ENCODE measurements at places on chromosomes 2 and 18. TPM values are rescaled to one million over a fixed set of nuclear protein-coding genes. Genes with fewer than 3 reads are reported as not detected.

The GCG gene
- not detected for total RNA-seq

The EPHA4 gene
- 5.2 TPM for total RNA-seq

The TRIB2 gene
- total RNA-seq = 7.7 TPM

The VAMP5 gene
- total RNA-seq = 68.0 TPM

The NT5C1B gene
- total RNA-seq = not detected

The NLRC4 gene
- 0.08 TPM for total RNA-seq

The ALLC gene
- not detected for total RNA-seq

The PCARE gene
- total RNA-seq = not detected

The MAT2A gene
- total RNA-seq = 281 TPM

- DNase-seq = no peak
Measured at GRCh38 chr2:30253873-30254684, 22.7 kb downstream of the LBH start.

DNA sequence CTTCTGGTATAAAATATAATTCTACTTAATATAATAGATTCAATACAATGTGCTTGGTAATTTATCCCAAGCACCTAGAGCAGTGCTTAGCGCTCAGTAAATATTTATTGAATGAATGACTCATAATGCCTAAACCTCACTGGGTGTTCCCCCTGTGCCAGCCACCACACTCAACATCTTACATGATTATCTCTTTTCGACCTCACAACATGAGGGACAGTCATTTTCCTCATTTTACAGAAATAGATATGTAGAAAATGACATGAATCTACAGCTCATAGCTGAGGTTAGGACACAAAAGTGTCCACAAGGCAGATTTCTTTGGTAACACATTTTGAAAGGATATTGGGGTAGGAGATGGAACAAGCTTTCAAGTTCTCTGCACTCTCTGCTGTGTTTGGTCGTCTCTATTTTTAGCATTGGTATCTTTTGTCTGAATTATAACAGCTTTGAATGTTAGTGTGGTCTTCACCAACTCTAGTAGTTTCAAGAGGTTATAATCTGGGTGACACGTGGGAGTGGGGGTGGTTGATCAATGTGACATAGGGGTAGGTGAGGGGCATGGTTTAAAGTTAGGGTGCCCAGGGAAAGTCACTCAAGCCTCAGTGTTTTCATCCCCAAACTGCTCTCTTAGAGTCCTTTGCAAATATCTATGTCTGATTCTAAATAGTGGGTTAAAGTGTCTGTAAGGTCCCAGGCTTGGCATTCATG lies 9.8 kb downstream of the MYOM1 start:
- DNase-seq = no peak

DNA sequence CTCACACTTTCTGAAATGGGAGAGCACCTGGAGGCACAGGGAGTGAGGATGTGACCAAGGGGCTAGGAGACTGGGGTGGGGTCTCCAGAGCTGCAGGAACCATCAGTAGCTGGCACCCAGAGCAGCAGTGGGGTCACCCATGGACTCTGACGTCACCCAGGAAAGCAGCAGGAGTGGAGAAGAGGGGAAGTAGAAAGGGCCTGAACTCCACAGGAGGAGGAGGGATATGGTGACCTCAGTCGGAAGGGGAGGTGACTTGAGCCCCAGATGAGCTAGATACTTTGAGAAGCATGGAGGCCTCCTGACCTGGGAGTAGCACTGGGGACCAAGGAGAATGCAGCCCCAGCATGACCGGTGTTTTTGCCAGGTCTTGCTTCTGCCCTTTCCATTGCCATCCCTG lies 8.8 kb downstream of the NMUR1 start:
- DNase-seq = no peak

GRCh38 chr2:4219101-4219500 lies 515.7 kb downstream of the DCDC2C start:
- no peak for DNase-seq

DNA sequence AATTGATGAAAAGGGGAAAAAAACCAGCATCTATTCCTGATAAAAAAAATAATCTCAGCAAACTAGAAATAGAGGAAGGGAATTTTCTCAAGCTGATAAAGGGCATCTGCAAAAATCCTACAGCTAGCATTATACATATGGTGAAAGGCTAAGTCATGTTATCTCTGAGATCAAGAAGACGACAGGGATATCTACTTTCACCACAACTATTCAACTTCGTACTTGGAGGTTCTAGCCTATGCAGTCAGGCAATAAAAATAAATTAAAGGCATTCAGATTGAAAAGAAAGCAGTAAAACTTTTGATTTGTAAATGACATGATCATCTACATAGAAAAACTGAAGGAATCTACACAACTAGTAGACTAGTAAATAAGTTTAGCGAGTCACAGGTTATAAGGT lies 58.2 kb downstream of the CAB39 start:
- no peak for DNase-seq

DNA sequence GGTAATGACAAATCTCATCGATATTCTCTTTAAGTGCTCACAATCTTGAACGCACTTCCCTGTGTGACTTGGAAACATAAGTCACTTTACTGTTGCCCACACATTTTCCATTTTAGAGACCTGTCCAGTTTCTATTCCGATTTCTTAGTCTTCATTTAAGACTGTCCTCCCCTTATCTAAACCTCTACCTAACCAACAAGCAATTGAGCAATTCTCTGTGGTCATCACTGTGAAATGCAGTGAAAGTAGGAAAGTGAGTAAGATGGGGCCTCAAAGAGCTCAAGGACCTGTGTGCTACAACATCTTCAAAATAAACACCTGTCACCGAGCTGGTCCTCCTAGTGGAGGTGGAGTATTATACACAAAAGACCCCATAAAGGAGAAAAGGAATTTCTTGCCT lies 184.4 kb downstream of the CNTNAP5 start:
- no peak for DNase-seq

- no peak for DNase-seq
Measured at GRCh38 chr2:172859581-172860335, 124.1 kb downstream of the RAPGEF4 start.

DNA sequence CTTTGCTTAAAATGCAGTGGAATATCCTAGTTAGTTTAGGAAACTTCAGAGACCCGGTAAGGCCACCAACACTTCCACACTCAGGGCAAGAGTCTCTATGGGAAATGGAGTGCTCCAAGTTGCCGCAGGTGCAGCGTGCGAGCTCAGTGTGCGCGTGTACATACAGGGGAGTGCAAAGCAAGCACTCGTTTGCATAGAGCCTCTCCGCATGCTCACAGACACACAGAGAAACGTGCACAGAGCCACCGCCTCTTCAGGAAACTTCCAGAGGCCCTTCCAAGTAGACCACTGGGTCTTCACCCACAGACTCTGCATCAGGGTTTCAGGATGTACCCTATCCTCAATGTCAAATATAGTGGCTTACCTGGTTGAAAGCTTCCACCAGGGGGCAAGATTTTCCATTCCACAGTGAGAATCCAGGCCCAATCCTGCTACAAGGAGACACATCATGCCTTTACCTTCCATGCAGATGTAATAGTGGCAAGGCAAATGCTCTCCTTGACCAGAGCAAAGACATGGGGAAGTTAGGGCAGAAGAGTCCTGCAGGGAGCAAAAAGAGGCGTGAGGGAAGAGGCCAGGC lies 513.0 kb upstream of the MYT1L start:
- no peak for DNase-seq

DNA sequence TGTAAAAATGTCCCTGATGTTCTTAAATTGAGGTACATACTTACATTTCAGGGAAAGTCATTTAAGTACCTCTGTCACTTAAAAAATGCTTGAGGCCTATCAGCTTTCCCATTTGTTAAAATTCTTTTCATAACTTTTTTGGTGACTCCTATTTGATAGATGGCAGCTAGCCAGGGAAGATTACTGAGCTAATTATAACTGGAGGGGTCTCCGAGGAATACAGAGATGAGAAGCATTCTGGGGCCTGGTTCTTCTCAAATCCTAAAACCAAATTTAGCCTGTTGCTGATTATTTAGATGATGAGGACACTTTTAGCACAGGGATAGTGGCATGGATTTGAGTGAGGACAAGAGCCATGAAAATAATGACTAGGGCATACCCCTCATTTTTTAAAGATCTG lies 4.8 kb downstream of the UGP2 start:
- DNase-seq = no peak

GRCh38 chr18:73509460-73509859 lies 638.2 kb downstream of the FBXO15 start:
- DNase-seq = no peak

DNA sequence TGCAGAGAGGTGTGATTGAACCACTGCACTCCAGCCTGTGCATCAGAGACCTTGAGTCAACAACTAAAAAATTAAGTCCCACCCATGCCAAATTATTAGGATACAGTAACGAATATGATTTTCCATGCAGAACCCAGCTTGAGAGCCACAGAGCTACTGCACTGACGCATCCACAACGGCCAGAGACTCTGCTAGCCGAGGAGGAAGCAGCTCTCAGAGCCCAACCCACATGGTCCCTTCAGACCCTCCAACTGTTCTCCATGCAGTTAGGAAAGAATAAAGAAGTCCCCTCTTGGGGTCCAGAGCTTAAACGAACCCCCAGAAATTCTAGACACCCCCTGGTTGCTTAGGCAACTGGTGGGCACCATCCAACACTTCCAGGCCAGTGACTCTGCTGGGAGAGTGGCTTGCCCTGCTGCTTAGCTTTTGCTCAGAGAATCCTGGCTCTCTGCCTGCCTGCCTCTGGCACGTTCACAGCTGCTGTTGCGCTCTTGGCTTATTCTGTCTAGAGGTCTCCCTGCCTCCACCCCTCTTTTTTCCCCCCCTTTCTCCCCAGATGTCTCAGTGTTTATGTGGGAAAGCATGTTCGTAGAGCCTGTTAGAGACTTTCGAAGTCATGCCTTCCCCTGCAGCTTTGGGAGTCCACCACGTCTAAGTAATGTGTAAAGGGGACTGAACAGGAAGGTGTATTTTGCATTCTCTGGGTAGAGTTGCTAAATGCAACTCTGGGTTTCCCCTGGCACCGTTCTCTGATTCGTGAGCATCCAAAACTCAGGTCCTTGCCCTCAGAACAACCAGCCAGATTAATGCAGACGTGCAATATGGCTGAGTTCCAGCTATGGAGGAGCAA lies 26.0 kb upstream of the SP3 start:
- DNase-seq = no peak

DNA sequence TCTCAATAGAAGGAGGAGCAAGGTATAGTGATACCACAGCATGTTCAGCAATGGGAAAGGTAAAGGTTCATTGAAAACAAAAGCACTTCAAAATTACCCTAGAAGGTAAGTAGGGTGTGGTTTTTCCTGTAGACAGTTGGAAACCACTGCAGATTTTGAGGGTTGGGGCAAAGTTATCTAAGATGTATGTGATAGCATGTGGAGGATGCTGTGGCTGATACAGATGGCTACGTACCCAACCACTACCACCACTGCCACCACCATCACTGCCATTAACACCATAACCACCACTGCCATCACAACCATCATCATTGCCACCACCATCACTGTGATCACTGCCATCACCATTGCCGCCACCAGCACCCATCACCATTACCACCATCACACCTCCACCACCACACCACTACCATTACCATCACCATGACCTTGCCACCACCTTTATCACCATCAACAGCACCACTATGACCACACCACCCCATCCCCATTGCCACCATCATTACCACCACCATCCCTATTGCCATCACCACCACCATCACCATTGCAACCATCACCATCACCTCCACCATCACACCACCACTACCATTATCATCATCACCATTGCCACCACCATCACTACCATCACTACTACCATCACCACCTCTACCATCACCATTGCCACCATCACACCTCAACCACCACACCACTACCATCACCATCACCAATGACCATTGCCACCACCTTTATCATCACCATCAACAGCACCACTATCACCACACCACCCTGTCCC lies 3.7 kb downstream of the TMSB10 start:
- DNase-seq = no peak

DNA sequence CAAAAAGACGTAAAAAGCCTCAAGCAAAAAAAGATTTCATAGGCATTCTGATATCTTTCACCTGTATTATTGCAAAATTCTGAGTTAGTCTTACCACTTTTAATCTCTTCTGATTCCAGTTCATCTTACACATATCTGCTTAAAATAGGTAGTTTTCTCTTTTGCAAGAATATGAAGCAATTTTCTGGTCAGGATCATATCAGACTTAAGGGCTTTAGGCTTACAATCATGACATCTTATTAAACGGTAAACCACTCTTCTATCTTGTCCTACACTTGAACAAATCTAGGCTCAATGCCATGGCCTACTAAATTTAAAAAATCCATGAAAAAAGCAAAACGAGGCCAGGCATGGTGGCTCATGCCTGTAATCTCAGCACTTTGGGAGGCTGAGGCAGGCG lies 50.1 kb upstream of the GAREM1 start:
- no peak for DNase-seq

GRCh38 chr2:19255481-19255880 lies 102.9 kb downstream of the OSR1 start:
- DNase-seq = no peak

GRCh38 chr18:51137026-51137729 lies 60.3 kb downstream of the MEX3C start:
- DNase-seq = no peak

GRCh38 chr2:169491378-169491777 lies 12.1 kb downstream of the BBS5 start:
- no peak for DNase-seq

GRCh38 chr2:189304360-189304759 lies 124.8 kb upstream of the COL5A2 start:
- DNase-seq = peak; percentile 61

GRCh38 chr18:54558609-54559585 lies 32.1 kb upstream of the DYNAP start:
- no peak for DNase-seq

- no peak for DNase-seq
Measured at GRCh38 chr2:102660574-102660973, 41.2 kb downstream of the SLC9A2 start.

DNA sequence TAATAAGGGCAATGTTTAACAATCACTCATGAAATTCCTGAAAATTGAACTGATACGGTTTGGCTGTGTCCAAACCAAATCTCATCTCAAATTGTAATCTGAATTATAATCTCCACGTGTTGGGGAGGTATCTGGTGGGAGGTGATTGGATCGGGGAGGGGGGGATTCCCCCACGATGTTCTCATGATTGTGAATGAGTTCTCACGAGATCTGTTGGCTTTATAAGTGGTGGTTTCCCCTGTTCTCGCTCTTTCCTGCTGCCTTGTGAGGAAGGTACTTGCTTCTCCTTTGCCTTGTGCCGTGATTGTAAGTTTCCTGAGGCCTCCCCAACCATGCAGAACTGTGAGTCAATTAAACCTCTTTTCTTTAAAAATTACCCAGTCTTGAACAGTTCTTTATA lies 34.0 kb upstream of the SKOR2 start:
- no peak for DNase-seq

DNA sequence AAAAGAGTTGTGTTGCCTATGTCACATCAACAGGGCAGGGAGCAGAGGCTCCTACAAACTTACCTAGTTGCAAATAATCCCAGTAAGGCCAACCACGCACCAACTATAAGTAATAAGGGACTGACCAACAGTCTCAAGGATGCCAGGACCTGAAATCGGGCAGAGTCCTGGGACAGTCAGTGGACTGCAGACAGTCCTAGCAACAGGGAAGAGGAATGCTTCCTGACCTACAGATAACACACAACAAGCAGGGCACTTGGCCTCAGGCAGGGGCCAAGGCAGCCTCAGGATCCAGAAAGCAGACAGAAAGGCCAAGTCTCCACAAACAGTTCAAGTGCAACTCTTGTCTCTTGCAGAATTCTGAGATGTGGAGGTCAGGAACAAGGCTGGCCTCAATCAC lies 56.2 kb downstream of the GALNT14 start:
- no peak for DNase-seq

Data from activated naive CD4-positive, alpha-beta T cell treated with anti-CD3 and anti-CD28 coated beads, Interleukin-2, amount 50 U/mL, for 72 hours (primary cell).